Activated T-cell treated with anti-CD3 and anti-CD28 coated beads, Interleukin-2, amount 50 U/mL, for 72 hours (primary cell): ENCODE measurements at places on chromosomes 1 and 21. TPM values are rescaled to one million over a fixed set of nuclear protein-coding genes. Genes with fewer than 3 reads are reported as not detected.

The RGS1 gene
- 25.8 TPM for total RNA-seq

GRCh38 chr1:82923931-82924330 lies 1075.0 kb downstream of the TTLL7 start:
- no peak for DNase-seq

DNA sequence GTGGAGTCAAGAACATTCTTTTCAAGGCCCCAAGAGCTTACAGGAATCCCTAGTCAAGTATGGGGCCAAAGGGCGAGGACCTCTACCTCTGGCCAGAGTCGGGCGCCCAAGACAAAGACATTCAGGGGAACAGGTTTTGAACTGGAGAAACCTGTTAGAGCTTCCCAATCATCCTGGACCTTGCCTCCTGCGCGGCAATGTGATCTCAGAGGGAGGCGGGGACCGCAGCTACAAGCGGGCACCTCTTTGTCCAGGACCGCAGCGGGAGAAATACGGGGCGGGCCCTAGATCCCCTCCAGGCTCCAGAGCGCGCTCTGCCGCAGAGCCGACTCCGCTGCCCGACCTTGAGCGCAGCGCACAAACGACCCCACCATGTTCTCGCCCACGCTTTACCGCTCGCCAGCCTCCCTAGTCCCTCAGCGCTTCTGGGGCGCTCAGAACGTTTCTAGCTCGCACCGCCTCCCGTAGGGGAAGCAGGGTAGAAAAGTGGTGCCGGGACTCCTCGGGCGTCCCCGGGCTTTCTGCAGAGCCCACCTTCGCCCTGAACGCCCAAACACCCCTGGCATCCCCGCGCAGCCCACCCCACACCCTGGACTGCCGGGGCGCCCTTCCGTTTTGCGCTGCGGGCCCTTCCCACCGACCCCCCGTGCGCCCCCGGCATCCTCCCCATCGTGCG lies 28.1 kb downstream of the RABIF start:
- peak; percentile 34 for DNase-seq

DNA sequence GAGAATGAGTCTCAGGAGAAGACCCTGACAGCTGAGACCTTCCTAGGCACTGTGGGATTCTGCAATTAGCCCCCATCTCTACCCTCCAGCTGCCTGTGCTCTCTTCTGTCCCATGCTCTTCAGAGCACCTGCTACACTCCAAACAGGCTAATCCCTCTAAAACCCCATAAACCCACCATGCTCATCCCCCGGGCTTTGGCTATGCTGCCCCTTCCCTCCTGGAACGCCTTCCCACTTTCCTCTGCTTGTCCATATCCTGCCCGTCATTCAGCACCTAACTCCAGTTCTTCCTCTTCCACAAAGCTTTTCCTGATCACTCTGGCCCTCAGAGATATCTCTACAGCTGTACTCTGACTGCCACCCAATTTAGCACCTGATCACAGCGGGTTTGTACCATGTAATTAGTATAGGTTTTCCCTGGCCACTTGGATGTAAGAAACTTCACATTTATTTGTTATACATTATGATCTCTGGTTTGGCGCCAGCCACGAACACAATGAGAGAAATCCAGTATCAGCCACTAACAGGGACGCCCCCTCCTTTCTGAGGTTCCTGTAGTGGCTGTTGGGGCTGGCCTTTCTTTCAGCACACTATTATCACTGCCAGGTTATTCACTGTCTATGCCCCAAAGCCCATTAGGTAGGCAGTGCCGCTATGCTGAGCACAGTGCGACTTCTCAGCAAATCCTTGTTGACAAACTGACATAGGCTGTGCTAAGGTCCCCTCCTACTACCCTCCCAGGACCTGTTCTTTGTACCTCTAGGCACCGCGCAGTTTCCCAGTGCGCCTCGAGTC lies 45.1 kb downstream of the CDC7 start:
- DNase-seq: no peak

DNA sequence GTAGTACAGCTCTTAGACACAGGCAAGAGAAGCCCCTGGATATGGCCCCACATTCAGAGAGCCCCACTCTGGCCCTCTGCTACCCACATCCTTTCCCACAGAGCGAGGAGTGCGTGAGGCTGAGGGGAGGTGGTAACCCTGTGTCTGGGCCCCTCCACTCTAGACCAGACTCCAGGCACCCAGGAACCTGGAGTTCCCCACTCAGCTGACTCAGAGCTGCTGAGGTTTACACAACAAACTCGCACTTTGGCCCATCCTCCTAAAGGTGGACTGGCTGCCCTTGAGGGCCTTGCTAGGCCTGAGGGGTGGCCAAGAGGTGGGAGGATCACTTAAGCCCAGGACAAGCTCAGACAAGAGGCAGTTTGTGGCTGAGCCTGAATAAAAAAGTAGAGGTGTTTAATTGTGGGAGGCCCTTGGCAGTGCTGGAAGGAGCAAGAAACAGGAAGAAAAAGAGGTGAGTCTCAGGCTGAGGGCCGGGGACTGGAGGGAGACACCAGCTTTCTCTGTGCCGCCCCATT lies 10.7 kb downstream of the MR1 start:
- DNase-seq: peak; percentile 89

GRCh38 chr1:110420023-110420662 lies 12.6 kb upstream of the LAMTOR5 start:
- DNase-seq: no peak

- no peak for DNase-seq
Measured at GRCh38 chr21:43754948-43755781, 20.9 kb downstream of the CSTB start.
